ENCODE measurements at places on chromosomes 4 and X.

- DNase-seq, result no peak
Observed at GRCh38 chr4:11813951-11814446, 385.3 kb upstream of the HS3ST1 start.

DNA sequence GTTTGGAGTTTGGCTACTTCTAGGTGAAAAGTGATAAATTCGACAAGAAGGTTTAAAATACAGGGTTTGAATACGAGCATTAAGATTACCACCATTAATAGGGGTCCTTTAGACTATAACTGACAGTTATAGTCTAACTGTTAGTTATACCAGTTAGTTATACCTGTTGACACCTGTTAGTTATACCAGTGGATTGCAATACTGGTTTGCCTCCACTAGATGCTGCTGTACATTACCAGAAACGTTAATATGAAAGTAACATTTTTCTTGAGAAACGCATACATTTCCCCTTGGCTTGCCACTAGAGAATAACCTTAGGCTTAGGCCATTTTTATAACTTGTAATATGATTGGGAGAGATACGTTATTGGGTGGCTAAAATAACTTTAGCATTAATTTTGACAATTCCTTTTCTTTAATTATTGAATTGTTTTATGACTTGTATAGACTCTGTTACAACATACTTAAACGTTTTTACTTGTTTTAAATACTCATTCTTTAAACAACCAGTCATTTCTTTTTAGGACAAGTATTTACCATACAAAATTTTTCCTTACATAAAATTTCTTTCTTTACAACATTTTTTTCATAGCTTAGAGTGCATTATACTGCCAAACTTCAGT, 911.2 kb downstream of the FSTL5 start:
- DNase-seq, result no peak

- DNase-seq, result no peak
Observed at GRCh38 chr4:145498430-145498829, 16.8 kb downstream of the SMAD1 start.

DNA sequence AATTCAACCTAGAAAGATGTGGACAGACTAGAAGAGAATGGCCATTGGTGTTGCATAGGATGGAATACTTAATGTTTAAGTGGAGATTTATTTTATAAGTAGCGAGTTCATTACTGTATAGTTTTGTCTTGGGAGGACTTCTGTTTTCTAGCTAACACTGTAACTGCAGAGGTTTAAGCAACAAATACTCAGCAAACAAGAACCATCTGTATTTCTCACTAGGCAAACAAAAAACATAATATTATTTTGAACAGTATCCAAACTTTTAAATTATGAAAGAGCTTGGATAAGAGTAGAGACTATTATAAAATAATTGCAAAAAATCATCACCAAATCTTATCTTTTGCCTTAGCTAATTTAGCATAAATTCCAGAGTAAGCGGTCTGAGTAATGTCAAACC, 121.1 kb downstream of the GLRA3 start:
- DNase-seq, result no peak

DNA sequence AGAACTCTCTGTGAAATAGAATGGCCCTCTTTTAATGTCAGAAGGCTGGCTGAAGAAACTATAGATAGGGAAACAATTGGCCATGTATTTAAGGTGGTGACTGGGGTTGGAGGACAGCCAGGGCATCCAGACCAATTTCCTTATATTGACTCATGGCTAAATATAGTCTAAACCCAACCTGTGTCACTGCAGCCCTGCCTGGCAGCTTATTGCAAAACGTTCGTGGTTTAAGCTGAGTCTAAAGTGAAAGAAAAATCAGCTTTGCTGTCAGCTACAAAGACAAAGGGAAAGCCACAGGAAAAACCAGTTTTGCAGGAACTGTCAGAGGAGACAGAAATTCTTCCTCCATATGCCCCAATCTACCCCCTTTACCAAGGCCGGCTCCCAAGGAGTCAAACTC, 902.8 kb upstream of the NDST4 start:
- no peak for DNase-seq

- no peak for DNase-seq
Observed at GRCh38 chrX:150547375-150548115, 20.9 kb upstream of the MTM1 start.

Data from stimulated activated CD4-positive, alpha-beta T cell treated with anti-CD3 and anti-CD28 coated beads, Interleukin-1b, Interleukin-23, amount 100 ng/mL, for 1 hour (primary cell).